ENCODE measurements at places on chromosomes 5 and 9.
A peak's percentile ranks its signal among the peaks of the same experiment; 100 is the strongest.

DNA sequence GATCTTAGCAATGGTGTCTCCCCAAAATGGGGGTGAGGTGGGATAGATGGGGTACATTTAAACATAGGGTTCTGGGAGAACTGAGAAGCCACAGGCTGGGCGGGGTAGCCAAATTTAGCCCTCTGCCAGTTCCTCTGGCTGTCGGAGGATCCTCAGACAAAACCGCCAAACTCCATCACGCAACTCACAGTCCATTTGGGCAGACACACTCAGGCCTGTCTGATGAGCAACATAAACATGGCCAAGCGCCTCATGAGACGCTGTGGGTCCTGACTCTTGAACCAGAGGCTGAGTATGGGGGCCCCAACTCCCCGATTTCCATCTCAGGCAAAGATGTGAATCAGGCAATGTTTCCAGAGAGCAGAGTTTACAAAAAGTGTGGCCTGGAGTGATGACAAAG, 162.3 kb downstream of the FGF18 start:
- no peak for DNase-seq

DNA sequence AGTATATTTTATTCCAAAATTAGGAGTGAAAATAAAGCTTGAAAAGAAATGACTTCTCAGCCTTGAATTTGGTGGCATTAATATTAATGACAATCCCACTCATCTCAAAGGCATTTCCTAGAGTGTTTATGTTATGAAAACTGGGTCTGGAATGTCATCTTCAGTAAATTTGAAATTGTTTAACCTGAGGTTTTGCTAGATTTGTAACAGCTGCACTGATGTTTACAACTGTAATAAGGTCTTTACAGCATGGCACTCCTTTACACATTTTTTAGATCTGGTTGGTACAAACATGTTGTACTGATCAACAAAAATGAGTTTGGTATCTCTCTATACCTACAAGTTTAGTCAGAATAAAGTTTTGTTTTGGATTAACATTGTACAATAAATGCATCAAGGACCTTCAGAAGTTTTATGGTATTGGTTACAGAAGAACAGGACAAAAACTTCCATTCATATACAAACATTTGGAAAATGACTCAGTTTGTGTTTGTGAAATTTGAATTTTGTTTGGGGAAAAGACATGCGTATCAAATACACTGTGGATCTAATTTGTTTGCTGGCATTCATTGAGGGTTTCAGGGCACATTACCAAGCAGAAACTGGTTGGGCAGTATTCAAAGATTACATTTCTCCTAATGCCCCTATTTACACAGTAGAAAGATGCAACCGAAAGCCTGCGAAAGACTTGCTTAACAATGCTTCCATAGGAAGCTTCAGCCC, 11.6 kb downstream of the FANCC start:
- DNase-seq, result no peak

- DNase-seq, result no peak
Measured at GRCh38 chr9:88880199-88880598, 111.1 kb upstream of the S1PR3 start.

GRCh38 chr9:132647355-132647754, 22.4 kb downstream of the DDX31 start:
- no peak for DNase-seq

GRCh38 chr5:146706321-146706972, 172.1 kb downstream of the PPP2R2B start:
- DNase-seq, result no peak

DNA sequence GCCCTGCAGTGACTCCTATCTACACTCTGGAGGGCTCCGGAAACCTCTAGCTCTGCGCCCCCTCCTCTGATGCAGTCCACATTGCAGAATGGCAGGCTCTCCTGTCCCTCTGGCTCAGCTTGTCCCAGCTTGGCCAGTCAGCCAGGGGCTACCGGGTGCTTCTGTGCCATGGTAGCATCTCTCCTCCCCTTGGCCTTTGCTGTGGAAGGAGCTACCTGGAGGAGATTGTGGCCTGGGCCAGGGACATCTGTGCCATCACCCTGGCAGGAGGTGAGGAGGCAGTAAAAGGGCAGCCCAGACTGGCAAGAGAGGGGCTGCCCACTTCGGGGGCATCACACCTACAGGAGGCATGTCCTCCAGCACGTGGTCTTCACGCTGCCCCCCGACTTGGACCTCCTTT, 38.1 kb upstream of the FCN1 start:
- DNase-seq, result no peak

- peak; percentile 71 for DNase-seq
Measured at GRCh38 chr9:87498046-87498810, 561 bp downstream of the DAPK1 start.

- DNase-seq, result no peak
Measured at GRCh38 chr5:80037366-80037765, 2.2 kb downstream of the THBS4 start.

DNA sequence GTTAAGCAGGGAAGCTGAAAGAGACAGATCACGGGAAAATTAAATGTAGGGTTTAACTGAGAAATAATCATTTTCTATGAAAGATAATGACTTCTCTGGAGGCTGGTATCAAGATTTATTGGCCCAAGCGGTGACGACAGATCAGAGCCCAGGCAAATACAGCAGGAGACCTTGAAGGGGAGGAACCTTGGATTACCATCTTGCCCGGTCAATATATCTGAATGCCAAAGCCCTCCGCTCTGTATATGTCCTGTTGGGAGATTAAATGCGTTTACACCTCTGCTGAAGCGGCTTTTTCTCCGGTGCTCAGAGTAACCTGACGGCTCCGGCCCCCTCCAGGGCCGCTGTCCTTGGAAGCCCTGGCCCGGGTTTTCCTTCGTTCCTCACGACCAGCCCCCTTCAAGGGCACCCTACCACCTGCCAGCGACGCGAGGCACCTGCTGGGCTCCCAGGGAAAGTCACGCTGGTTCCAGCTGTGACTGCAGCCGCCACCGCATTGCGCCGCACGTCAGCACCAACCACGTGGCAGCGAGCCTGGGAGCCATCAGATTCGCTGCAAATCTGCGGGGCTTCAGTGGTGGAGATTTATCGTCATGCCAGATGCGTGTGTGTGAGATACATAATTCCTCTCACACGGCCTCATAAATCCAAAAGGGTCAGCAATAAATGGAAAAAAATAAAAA, 4.4 kb upstream of the QSOX2 start:
- no peak for DNase-seq

DNA sequence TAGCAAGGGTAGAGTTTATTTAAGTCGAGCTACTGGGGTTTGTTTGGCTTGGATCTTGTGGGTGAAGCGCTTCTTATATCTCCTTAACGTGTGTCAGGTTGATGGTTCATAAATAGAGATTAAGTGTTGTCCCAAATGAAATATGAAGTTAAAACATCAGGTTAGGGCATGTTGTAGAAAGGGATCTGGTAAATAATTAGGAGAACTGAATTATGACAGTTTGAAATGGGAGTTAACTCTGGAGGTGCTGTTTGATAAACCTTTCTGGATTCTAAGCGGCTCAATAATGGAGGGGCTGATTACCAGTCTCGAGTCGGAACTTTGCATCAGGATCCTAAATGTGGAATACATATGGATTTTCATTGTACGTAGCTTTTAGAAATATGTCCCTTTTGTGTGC, 717.0 kb upstream of the WWC1 start:
- DNase-seq, result no peak

- DNase-seq, result no peak
Measured at GRCh38 chr5:117788596-117788995, 1199.8 kb downstream of the DTWD2 start.

GRCh38 chr9:89080193-89080592, 88.9 kb downstream of the S1PR3 start:
- DNase-seq, result no peak

- DNase-seq, result no peak
Measured at GRCh38 chr5:68352166-68352565, 136.6 kb downstream of the PIK3R1 start.

DNA sequence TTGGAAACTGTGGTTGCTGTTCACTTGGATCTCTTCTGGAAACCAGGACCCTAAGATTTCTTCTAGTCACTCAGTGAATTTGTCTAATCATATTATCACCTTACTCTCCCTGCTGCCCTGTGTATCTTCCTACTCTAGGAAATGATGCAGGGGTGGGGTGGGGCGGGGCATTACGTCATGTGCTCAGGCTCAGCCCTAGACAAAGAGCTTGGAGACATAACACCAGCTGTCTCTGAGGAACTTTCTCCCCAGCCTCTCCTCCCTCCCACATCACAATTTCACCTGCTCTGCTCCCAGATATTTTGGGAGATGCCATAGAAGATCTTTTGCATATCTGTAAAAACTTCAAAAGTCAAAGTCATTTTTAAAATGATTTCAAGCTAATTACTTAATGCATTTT, 470.4 kb downstream of the ZSWIM6 start:
- DNase-seq, result peak; percentile 38

Data from head of caudate nucleus (tissue), 42 donors.